ENCODE measurements at places on chromosomes 5 and 9. TPM values are rescaled to one million over a fixed set of nuclear protein-coding genes. Genes with fewer than 3 reads are reported as not detected.

DNA sequence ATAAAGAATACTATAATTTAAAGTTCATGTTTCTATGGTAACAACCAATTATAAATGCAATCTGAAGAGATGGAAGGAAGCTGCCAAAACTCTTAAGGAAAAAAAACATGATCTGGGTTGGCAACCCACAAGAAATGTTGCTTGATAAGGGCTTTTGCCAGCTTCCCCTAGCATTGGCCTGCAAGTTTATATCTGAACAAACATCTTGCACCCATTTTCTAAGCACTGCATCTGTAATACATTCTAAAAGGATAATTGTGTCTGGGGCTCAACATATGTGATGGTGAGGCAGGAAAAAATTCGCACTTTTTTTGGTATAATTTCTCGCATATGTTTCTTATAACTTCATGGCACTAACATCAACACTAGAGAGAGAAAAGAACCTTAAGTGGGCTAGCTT, 276.4 kb downstream of the FBXL7 start:
- DNase-seq: no peak

The OBP2B gene
- total RNA-seq: not detected

- DNase-seq: no peak
These were observed 1.8 kb downstream of the PDLIM4 start for GRCh38 chr5:132259069-132259851.

DNA sequence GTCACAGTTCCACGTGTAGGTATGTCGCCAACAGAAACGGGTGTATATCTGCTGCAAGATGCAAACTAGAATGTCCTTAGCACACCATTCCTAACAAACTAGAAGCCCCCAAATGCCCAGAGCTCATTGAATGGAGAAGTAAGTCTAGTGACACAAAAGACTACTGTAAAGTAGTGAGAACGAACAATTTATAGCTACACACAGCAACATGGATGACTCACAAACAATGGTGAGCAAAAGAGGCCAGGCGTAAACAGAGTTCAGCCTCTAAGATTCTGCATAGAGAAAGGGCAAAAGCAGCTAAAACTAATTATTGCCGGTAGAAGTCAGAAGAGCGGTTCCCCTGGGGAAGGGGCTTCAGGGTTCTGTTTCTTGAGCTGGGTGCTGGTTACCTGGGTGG, 74.7 kb downstream of the AMBP start:
- no peak for DNase-seq

GRCh38 chr5:98309785-98310598, 463.5 kb upstream of the RGMB start:
- peak; percentile 78 for DNase-seq

GRCh38 chr9:107390279-107390678, 99.3 kb downstream of the KLF4 start:
- no peak for DNase-seq
